ENCODE measurements at places on chromosomes 16 and 17.

GRCh38 chr16:12235110-12235509, 258.6 kb downstream of the SNX29 start:
- no peak for DNase-seq

DNA sequence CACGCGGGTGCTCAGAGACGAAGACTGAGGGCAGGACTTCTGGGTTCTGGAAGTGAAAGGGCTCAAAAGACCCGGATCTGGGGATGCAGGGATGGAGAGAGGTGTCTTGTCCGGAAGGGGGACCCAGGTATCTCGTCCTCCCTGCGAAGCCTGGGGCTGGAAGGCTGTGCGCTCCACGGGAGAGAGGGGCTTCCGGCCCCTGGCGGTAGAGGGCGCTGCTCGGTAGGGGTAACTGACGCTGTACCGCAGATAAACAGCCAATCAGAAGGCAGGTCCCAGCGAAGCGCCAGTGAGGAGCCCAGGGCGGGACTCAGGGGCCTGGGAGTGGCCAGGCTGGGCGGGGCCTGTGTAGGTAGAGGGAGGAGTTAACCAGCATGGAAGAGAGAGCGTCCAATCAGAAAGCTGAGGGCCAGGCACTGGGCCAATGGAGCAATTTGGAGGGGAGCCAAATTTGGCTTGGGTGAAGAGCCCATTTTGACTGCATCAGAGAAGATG, 804 bp downstream of the TGFB1I1 start:
- no peak for DNase-seq

DNA sequence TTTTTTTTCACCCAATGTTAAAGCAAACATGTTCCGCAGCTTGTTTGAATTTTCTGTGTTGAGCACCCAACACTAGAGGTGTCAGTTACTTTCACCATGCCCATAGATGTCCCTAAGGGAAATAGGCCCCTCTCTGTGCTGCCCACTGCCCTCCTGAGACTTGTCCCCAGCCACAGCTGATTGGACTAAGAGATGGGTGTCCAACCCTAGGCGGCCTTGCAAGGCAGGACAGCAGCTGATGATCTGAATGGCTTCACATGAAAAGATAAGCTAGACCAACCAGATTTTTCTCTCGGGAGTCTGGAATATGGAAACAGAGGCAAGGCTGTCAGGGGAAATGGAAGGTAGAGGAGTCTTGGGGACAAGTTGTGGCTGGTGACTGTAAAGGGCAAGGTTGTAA, 6.1 kb upstream of the CALB2 start:
- no peak for DNase-seq

- DNase-seq, result no peak
Observed at GRCh38 chr17:50468304-50469207, at the start of gene CHAD. Gene CHAD (minus strand): TSS chr17:50468880. CDS start chr17:50468813, 67 bp downstream.

GRCh38 chr16:15726715-15727114, 76.7 kb downstream of the NDE1 start:
- no peak for DNase-seq

DNA sequence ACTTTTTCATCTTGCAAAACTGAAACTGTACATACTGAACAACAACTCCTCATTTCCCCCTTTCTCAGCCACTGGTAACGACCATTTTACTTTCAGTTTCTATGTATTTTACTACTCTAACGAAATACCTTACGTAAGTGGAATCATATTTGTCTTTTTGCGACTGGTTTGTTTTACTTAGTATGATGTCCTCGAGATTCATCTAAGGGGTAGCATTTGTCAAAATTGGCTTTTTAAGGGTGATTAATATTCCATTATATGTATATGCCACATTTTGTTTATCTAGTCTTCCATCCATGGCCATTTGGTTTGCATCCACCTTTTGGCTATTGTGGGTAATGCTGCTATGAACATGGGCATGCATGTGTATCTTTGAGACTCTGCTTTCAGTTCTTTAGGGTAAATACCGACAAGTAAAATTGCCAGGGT, 10.4 kb downstream of the KPNB1 start:
- no peak for DNase-seq

DNA sequence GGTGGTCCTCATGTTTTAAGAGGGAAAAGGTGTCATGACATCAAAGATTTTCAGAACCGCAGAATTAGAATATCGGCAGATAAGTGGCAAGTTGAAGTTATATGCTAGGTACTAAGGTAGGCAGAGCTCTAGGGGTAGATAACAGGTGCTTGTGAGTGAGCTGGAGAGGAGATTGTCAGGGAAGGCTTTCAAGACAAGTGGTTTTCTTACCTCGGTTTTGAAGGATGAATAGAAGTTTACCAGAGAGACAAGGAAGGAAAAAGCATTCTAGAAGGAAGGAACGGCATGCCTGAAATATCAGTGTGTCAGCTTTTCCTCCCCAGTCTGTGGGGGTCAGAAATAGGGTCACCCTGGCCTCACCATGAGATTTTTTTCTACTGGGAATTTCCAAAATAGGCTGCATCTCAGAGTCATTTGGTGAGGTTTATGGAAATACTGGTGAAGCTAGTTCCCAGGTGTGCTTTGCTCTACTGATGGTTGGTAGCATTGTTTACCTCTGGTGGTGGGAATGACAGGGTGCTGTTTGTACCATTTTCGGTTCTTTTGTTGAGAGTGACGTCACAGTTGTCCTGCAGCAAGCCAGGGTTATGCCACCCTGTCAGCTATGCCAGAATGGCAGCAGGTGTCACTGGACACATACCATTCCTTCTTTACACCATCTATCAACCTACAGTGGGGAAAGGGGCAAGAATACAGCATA, 112.5 kb downstream of the MSI2 start:
- no peak for DNase-seq

DNA sequence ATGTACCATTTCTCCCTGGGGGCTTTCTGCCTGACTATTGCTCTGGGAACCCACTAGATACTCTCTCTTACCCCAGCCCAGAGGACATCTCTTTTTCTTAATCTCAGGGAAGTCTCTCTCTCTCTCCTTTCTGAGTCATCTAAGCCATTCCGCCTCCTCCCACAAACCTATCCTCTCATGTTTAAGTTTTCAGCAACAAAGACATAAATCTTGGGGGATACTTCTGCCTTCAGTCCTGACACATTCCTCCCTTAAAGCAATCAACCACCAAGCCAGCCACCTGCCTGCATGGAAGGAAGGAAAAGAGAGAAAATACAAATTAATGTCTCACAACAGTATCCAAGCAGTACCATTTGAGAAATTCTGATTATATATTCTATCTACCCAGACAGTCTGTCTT, 128.8 kb downstream of the HS3ST2 start:
- DNase-seq, result no peak

DNA sequence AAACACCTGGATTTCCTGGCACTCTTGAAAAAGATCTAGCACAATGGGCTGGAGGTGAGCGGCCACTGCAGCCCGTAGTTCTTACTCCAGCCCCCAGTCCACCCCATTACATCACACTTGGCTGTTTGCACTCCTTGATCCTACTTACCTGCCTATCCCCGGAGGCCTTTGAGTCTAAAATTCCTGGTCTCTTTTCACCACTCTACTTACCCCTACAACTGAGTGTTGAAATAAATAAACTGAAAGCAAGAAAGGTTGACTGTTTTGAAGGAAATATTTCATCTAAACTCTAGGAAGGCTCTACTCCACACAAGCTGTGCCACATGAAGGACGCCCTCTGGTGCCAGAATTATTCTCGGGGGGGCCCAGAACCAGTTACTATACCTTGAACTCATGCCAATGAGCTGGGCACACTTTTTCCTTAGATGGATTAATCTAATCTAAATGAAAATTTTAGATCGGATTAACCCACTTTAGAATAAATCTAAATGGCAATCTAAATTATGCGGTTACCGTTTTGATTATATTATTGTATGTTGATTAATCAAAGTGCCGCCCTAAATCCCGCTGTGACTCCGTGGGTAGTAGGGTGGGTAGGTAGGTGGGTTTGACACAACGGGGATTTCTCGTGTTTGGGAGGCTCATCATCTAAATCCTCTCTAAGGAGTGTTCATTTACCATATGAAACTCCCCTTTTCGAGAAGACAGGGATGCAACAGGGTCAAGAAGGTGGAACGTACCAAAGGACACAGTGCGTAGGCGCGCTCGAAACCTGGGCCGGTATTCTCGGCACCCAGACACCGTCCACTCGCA, 651 bp upstream of the EIF1 start:
- no peak for DNase-seq

- DNase-seq, result no peak
Observed at GRCh38 chr16:70529051-70529777, 5.6 kb downstream of the SF3B3 start.

DNA sequence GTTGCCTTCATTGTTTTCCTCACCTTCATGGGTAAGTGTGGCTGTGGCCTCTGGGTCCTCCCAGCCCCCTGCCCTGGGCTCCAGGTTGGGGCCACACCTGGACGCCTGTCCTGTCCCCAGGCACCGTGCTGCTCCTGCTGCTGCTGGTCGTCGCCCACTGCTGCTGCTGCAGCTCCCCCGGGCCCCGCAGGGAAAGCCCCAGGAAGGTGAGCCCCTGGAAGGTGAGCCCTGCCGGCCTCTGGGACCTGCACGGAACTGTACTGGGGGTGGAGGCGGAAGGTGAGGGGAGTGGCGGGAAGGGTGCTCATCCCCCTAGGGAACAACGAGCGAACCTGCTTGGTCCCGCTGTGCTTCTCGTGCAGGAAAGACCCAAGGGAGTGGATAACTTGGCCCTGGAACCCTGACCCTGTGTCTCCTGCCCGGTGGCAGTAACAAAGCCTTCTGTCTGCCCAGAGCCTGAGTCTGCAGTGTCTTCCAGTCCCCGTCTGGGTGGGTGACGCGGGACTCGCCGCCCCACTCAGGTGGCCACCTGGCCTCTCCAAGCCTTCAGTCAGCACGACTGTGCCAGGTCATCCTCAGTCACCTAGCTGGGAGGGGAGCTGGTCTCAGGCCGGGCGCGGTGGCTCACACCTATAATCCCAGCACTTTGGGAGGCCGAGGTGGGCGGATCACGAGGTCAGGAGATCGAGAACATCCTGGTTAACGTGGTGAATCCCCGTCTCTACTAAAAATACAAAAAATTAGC, 831 bp downstream of the SMIM22 start:
- no peak for DNase-seq

DNA sequence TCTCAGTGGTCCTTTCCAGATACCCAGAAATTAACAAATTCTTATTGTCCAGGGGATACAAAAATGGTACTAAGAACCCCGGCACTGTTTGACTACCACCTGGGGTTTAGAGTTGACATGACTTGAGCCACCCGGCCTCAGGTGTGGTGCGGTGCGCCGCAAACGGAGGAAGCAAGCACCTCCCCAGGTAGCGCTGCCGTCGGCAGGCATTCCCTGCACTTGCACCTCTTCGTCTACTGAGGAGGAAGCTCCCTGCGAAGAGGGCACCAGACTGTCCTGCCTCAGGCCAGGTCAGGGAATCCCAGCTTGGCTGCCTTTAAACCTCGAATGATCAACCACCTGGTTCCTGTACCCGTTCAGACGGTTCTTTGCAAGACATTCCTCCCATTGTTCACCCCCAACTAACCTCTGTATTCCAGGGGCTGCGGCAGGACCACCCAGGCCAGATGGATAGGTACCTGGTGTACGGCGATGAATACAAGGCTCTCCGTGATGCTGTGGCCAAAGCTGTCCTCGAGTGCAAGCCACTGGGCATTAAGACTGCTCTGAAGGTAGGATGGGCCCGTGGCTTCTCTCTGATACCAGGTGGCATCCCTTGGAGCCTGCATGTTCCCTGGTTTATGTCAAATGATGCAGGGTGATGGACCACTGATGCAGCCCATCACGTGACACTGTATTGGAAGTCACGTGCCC, 40.8 kb upstream of the ENDOV start:
- no peak for DNase-seq

DNA sequence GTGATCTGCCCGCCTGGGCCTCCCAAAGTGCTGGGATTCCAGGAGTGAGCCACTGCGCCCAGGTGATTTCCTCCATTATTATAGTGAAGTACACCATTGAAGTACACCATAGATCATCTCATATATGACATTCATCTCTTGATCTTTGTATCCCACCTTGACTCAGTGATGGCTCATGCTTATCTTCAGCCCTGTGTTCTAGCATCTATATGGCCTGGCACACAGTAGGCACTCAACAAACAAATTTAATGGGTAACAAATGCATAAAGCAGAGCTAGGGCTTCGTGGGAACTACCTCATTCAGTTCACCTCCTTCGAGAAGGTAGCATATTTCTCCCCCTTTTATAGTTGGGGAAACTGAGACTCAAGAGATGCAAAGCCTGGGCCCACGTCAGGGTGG, 952 bp downstream of the ENKD1 start:
- no peak for DNase-seq

GRCh38 chr16:79067600-79067999, 532.9 kb downstream of the MAF start:
- no peak for DNase-seq

DNA sequence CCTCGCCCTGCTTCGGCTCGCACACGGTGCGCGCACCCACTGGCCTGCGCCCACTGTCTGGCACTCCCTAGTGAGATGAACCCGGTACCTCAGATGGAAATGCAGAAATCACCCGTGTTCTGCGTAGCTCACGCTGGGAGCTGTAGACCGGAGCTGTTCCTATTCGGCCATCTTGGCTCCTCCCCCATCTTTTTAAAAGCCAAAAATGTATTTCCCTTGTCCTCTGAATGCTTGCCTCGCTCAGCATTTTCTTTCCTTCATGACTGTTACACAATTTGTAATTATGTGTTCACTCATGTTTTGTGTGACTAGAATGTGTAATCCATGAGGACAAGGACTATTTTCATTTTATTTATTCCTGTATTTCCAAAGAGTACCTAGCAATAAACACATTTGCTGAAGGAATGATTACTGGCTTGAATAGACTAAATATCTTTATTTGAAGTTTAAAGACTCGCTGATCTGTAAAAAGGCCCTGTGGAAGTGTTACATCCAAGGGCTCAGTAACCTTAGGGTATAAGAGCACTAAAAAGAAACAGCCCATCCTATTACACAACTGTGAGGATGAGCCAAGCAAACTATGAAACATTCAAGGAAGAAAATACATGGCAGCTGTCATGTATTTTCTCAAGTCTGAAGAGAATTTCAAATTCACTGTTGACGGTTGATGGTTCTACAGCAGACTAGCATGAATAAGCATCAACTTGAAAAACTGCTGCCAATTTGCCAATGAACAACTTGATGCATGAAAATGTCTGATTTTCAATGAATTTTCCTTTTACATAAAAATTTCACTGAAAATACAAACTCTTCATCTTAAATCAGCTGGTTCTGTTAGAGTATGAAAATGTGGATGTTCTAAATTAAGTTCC, 192.6 kb downstream of the MYO1D start:
- no peak for DNase-seq

DNA sequence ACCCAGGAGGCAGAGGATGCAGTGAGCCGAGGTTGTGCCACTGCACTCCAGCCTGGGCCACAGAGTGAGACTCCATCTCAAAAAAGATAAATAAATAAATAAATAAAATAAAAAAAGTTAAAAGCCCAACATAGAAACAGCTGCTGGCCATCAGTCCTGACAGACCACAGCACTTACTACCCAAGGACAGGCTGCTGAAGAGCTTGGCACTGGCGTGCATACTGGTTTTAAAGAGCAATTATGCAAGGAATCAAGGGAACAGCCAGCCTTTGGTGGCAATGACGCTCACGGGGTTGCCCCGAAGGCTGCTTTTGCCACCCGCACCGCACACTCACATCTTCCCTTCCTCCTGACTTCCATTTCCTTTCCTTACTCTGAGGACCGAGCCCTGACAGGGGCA, 4.2 kb downstream of the PLD6 start:
- no peak for DNase-seq

GRCh38 chr16:72091217-72091616, 2.2 kb downstream of the TXNL4B start:
- no peak for DNase-seq
